ENCODE measurements at places on chromosomes 1 and 21.

GRCh38 chr1:208158640-208159554 lies 85.3 kb downstream of the PLXNA2 start:
- DNase-seq = no peak

DNA sequence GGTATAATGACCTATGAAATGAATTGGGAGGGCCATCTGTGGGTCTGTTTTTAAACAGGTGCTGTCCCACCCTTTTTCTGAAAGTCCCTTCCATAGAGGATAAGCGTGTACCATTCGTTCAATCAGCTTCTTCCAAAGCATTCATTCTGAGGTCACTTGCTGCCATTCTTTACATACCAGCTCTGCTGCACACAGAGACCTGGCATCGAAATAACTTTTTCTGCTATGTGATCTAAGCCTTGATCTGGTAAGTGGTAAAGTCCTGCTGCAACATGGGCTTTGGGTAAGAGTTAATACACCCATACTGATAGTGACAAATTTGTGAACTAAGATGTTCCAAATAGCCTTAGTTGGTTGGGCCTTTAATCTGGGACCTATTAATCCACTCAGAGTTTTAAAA lies 38.9 kb downstream of the DR1 start:
- no peak for DNase-seq

- DNase-seq = no peak
Measured at GRCh38 chr1:204382714-204383083, 23.0 kb upstream of the PLEKHA6 start.

GRCh38 chr1:60031146-60031545 lies 42.4 kb downstream of the C1orf87 start:
- no peak for DNase-seq

- DNase-seq = no peak
Measured at GRCh38 chr1:96882096-96882495, 160.5 kb downstream of the PTBP2 start.

- DNase-seq = no peak
Measured at GRCh38 chr21:38979271-38980121, 173.8 kb downstream of the ETS2 start.

DNA sequence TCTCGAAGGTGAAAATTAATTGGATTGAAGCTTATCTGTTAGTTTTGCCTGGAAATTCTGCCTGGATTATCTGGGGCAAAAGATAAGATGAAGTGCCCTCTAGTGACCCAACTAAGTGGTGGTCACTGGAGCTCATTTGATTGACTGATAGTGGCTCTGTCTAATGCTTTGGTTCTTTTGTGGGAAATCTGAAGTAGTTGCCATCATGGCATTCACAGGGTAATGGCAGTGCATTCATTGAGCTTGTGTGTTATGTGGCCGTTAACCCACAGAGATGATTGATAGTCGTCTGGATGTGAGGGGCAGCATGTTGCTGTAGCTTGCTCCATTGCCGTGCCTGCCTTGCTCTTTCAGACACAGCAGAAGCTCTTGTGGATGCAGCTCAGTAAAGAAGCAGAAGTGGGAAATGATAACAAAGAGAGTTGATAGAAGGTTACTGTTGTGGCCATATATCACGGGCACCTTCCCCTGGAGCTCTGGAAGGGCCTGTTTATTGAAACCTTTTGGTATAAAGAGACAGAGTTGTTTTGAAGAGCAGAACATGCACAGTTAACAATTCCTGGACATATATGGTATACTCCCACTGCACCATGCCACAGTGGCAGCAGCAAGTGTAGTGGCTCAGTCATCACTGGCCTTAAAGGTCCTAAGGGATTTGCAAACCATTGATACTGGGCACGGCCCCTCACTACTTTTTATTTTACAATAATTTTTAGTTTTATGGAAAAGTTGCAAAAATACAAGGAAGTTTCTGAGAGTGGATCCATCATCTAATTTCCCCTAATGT lies 42.0 kb downstream of the CXADR start:
- no peak for DNase-seq

DNA sequence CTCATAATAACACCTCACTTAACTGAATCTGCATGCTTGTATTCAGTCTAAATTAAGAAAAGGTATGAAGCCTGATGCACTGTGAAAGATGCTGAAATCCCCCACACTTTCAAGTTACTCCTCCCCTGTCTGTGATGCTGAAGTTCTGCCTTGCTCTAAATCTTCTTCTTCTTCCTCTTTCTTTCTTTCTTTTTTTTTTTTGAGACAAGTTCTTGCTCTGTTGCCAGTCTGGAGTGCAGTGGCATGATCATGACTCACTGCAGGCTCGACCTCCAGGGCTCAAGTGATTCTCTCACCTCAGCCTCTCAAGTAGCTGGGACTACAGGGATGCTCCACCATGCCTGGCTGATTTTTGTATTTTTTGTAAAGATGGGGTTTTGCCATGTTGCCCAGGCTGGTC lies 231.0 kb upstream of the B3GALT2 start:
- DNase-seq = no peak

GRCh38 chr1:91821126-91821868 lies 64.7 kb downstream of the TGFBR3 start:
- no peak for DNase-seq

- no peak for DNase-seq
Measured at GRCh38 chr1:203346060-203346768, 4.7 kb downstream of the FMOD start.

Measured in stimulated activated CD8-positive, alpha-beta memory T cell treated with anti-CD3 and anti-CD28 coated beads, Interleukin-15, amount 100 ng/mL, for 24 hours (primary cell).